Urinary bladder (tissue), 4 donors: ENCODE measurements at places on chromosomes 5 and 9.

DNA sequence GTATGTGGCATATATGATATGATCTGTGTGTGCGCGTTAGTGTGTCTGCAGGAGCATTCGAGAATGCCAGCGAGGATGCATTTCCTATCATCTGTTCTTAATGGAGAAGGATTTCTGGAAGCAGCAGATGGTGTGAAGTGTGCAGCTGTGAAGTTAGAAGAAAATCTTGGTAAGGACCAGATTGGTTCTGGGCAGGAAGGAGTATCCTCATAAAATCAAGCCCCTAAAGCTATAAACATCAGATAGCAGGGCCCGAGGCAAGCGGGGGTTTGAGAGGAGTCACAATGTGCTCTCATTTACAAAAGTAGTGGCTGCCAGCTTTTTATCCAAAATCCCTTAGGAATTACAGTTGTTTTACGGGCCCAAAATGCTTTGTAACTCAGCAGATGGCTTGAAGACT, 40.0 kb downstream of the DAPK1 start:
- DNase-seq, result peak; percentile 26

GRCh38 chr5:157286761-157287211, 20.9 kb downstream of the CYFIP2 start:
- no peak for DNase-seq

DNA sequence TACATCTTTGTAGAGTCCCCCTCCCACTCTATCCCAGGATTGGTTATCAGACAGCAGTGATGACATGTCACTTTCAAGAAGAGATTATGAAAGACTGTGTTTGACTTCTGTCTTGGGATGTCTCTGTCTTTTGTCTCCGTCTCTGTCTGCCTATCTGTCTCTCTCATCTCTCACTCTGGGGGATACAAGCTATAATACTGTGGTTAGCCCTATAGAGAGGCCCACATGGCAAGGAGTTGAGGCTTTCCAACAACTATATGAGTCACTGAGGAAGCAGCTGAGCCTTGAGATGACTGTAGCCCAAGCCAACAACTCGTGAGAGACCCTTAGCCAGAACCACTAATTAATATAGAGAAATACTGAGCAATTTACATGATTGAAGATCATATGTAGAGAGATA, 284.8 kb downstream of the PDE4D start:
- no peak for DNase-seq

GRCh38 chr9:90147426-90147825, 495.2 kb downstream of the DIRAS2 start:
- DNase-seq, result no peak

- DNase-seq, result no peak
Observed at GRCh38 chr5:89011778-89012711, 129.1 kb upstream of the MEF2C start.

GRCh38 chr9:114930056-114930812, at the start of gene TNFSF8:
Gene TNFSF8, minus strand, starts transcription at chr9:114930591. Its CDS starts 288 bp downstream, at chr9:114930303.
- DNase-seq, result no peak

DNA sequence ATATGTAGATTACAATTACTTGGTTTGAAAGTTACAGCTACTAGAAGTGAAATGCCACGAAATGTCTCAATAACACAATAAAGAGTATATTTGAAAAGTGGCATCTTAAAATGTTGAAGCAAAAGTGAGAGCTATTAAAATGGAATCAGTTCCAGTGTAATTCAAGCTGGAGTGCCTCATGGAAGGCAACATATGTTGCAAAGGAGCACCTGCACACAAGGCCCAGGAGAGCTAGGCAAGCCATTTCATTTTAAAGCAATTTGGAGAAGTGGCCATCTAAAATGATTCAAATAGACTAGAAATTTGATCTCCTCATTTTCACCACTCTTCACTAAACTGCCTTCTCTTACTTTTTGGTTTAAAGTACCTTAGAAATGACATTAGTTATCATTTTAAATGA, 167.8 kb downstream of the GABRB2 start:
- no peak for DNase-seq

- DNase-seq, result no peak
Observed at GRCh38 chr9:28941856-28942255, 1368.6 kb upstream of the C9orf72 start.

- no peak for DNase-seq
Observed at GRCh38 chr5:154933537-154933936, 4.5 kb downstream of the GEMIN5 start.

DNA sequence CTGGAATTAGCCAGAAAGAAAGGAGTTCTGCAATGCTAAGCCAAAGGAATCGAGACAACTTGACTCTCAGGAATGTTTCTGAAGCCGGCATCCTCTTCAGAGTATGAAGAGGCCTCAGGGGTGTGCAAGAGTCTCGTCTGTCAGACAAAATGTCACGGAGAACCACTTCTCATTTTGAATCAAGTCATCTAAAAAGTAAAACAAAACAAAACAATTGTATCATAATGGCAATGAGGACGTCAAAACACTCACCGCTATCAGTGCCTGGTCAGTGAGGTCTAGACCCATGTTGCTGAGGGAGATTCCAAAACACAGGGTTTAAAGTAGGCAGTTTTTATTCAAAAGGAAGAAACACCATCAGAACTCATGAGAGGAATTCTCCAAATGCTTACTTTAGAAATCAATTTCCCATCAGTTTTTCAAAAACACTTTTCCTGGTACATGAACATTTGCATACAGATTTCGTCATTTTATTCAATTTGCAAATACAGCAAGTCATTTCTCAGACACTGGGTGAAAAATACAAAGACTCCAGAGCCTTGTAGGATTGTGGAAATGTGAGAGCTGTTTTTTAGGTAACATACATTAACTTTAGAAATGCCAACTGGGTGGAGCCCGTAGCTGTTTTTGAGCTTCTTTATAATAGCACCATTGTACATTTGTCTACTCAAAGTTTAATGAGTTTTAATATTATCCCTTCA, 89.5 kb upstream of the MAP3K1 start:
- DNase-seq, result no peak

- no peak for DNase-seq
Observed at GRCh38 chr5:159489779-159490178, 159.5 kb upstream of the IL12B start.

GRCh38 chr9:74953235-74953751, 581 bp upstream of the C9orf40 start:
- DNase-seq, result no peak

GRCh38 chr9:91746357-91746756, 203.7 kb downstream of the ROR2 start:
- DNase-seq, result no peak

GRCh38 chr5:172727551-172727950, 43.4 kb downstream of the DUSP1 start:
- no peak for DNase-seq

DNA sequence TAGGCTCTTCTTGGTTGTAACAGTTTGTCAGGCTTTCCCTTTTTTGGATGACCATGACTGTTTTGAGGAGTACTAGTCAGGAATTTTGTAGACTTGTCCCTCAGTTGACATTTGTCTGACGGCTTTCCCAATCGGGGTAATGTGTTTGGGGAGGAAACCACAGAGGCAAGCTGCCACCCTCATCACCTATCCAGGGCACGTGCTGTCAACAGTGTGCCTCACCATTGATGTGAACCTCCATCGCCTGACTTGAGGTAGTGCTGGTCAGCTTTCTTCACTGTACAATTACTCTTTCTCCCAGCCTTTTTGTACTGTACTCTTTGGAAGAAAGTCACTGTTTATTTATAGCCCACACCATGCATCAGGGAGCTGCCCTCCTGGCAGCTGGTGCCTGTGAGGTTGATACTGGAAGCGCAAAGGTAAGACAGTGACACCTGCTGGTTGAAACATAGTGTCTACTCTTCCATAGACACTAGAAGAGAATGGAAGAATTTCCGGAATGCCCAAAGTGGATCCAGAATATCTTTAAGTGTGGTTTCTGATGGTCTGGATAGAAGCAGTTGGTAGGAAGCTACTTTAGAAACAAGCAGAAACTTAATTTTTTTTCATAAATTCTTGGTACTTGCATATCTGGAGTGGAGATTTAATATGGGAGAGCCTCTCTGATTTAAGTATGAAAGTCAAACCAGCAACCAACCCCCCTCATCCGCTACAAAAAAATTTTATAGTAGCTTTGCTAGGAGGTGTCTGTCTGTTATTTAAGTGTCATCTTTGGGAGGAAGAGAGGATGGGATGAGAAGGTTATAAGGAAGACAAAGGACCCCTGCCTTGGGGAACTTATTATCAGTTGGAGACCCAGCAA, 69.3 kb downstream of the SNX30 start:
- DNase-seq, result peak; percentile 46

DNA sequence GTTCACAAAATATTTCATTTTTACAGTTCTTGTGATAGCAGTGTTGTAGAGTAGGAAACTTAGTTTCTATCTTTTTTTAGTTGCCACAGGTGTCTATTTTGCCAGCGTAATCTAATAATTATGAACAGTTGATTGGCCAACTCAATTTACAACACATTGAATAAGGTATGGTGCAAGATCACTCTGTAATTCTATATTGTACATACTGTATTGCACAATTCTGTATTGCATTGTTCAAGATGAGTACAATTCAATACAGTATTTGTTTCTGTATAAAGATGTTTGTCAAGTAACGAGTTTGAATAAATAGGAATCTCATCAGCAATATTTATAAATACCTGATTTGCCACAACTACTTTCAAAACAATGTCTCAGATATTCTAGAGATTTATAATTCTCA, 64.2 kb upstream of the HTR1A start:
- no peak for DNase-seq

GRCh38 chr9:93891050-93891449, 64.1 kb downstream of the BARX1 start:
- no peak for DNase-seq

DNA sequence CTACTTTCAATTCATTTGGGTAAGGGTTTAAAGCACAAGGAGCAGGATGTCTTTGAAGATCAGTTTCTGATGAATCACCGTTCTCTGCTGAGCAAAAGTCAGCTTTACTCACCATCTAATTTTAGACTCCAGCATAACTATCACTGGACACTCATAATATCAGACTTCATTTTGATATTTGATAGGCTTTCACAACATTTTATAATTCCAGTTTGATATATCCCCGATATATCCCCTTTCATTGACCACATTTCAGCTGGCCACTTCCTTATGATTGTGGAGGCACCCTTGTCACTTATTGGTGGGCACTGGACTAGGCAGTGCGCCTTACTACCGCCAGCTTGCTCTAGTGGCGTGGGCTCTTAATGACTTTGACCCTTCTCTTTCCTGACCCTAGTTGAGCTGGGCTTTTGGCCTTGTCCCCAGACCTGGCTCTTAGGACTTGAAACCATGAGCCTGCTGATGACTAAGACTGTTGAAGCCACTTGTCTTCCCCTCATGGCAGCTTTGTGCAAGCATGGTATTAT, 46.8 kb downstream of the CYSTM1 start:
- DNase-seq, result no peak

GRCh38 chr9:14547245-14548060, 145.8 kb downstream of the ZDHHC21 start:
- no peak for DNase-seq
